ENCODE measurements at places on chromosomes 3 and 15.

- DNase-seq = no peak
Measured at GRCh38 chr3:94593526-94594150, 530.8 kb downstream of the NSUN3 start.

DNA sequence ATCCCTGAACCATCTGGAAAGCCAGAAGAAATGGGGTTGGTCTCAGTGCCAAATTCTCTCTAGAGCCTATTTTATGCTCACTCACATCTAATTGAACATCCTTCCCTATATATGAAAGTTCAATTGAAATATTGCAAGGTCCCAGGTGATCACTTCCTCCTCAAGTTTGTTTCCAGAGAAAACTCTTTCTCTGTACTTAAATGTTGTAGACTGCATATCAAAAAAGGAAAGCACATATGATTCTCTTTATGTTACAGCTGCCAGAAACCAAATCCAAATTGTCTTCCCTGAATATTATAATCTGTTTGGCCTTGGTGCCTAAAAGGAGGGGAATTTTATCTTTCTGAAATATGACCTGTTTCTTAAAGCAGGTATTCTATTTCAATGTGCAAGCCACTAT is 93.3 kb downstream of the SHOX2 start:
- DNase-seq = no peak

GRCh38 chr3:116930786-116931185 is 221.2 kb downstream of the TUSC7 start:
- no peak for DNase-seq

GRCh38 chr3:177349384-177349783 is 152.1 kb upstream of the TBL1XR1 start:
- no peak for DNase-seq

GRCh38 chr3:18099611-18100010 is 325.5 kb downstream of the SATB1 start:
- no peak for DNase-seq

DNA sequence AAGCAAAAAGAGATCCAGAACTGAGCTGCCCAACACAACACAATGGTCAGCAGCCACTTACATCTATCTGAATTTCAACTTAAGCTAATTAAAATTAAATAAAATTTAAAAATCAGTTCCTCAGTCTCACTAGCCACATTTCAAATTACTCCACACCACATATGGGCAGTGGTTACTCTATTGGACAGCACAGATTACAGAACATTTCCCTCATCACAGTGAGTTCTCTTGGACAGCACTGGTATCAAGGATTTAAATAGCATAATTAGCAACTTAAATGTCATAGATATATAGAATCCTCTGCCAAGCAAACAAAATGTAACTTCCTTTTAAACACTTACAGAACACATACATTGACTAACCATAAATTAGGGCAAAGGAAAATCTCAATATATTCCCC is 64.4 kb downstream of the KBTBD12 start:
- no peak for DNase-seq

GRCh38 chr3:63949005-63949404 is 36.8 kb upstream of the SCAANT1 start:
- DNase-seq = no peak

GRCh38 chr3:112709911-112710310 is 69.0 kb upstream of the CCDC80 start:
- DNase-seq = no peak

GRCh38 chr15:50735156-50735555 is 30.4 kb downstream of the SPPL2A start:
- DNase-seq = no peak

GRCh38 chr15:95168951-95169431 is 937.6 kb downstream of the MCTP2 start:
- DNase-seq = no peak

GRCh38 chr3:40770061-40770460 is 245.3 kb downstream of the ZNF621 start:
- no peak for DNase-seq

DNA sequence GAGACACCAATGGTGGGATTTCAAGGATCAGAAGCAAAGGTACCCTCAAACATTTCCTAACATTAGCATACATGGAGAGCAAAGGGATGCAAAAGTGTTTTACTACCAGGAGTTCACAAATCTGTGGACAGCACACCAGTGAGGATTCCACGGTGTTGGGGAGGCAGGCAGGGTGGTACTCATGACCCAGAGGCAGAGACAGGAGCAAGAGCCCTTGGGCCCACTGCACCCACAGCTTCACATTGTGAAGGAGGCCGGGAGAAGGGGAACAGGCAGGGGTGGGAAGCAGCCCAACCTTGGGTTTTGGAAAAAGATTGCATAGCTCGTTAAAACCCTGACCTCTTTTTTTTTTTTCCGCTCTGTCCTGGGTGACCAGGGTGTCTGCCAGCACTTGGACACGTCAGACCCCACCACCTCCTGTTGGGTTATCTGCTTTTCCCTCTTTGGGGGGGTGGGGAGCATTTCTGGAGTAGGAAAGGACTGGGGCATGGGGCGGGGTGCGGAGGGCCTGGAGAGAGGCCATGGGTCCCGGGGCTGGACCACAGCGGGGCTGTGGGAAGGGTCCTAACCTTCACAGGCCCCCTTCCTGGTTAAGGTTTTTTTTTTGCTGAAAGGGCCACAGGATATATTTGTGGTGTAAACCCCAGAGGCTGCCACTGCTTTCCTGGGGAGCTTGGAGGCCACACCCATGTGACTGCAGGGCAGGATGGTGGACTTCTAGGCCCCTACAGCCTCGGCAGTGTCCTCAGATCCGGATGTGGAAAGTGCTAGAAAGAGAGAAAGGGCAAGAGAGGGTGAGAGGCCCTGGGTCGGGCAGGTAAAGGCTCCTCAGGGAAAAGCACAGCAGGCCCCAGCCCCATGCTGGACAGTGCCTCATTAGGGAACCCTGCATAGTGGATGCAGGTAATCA is 12.5 kb downstream of the SH2D7 start:
- DNase-seq = no peak

DNA sequence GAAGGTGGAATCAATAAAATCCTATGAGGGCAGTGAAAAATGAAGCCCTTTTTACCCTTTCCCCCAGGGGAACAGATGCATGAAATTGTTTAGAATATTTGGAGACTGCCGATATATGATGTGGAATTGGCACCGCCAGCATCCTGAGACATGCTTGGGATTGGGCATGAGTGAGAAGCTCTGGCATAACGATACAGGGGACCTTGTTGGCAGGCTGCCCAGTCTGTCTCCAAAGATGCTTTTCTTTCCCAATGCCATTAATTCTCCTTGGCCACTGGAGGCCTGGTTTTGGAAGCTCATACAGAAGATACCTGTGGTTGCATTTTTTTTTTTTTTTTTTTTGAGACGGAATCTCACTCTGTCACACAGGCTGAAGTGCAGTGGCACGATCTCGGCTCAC is 800.6 kb upstream of the LMCD1 start:
- DNase-seq = no peak

- no peak for DNase-seq
Measured at GRCh38 chr3:129346695-129347457, 68.2 kb downstream of the HMCES start.

GRCh38 chr3:78799681-78800080 is 968.1 kb downstream of the ROBO1 start:
- no peak for DNase-seq

DNA sequence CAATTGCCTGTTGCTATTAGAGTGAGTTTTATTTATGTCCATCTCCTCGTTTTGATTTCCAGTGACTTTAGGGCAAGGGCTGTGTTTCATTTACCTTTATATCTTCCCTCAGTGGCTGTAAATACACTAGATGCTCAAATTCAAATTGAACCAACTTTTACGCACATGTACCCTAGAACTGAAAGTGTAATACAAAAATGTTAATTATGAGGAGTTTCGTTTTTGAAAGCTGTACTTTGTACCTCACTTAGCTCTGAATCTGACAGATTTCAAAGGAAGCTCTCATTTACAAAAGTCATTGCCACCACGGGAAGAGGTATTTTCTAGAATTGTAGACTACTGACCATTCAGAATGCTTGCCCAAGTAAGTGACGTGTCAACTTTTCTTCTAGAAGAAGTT is 264.4 kb downstream of the MECOM start:
- DNase-seq = no peak

GRCh38 chr3:77247061-77247460 is 207.2 kb downstream of the ROBO2 start:
- no peak for DNase-seq

- DNase-seq = no peak
Measured at GRCh38 chr3:158649791-158650190, 5.5 kb downstream of the GFM1 start.

DNA sequence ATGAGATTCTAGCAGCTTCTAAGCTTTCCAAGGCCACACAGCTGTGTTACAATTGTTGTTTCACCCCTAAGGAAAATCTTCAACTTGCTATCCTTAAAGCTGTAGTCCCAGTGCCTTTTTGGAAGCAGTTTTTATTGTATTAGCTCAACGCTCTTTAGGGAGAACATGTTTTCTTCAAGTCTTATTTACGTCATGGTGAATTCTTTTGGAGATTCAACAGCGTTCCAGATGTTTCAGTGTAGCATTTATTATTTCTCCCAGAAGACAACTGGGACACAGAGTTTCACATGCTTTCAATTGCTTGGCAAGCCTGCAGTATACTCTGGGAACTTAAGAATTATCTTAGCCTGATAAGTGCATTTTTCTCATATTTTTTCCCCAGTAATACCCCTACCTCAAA is 888.3 kb downstream of the PLOD2 start:
- DNase-seq = no peak

DNA sequence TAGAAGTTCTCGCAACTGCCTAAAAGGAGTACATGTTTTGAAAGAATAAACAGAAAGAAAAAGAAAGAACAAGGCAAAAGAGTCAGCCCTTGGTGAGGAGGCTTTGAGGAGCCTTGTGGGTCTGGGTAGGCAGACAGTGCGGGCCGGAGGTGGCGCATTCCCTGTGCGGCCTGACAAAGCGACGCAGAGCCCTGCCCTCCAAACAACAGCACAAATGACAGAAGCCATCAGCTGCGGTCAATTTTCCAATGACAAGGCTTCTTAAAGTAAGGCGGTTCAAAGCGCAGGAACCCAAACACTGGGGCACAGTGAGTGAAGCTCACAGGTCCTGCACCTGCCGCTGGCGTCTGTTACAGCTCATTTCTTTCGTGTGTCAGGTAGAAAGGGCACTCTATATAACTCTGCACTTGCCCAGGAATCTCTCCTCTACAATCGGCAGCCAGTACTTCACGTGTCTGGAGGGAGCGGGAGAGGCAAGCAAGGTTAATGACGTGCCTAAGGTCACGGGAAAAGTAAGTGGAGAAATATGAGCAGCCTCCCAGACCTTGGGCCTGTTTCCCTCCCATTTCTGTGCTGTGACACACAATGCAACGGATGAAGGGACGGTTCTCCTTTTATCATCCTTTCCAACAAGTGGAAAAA is 178.1 kb downstream of the OPA1 start:
- no peak for DNase-seq

GRCh38 chr3:123834631-123835030 is 49.5 kb downstream of the MYLK start:
- no peak for DNase-seq

DNA sequence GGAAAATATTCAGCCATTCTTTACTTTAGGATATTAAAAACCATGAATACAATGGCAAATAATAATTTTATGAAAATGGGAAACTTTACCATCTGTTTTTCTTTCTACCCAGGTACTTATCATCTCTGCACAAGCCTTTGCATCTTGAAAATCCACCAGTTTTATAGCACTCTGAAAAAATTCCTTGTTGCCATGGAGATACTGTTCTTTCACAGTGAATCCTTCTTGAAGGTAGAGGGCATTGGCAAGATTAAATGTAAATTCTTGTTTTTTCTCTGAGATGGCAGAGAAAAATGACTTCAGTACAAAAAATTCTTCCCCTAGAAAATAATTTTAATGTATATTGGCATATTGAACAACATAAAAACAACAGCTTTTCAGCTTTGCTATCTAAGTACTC is 6.9 kb downstream of the SERPINI2 start:
- DNase-seq = no peak

GRCh38 chr3:125433611-125434041 is 58.5 kb upstream of the ZNF148 start:
- no peak for DNase-seq

GRCh38 chr3:158788446-158788845 is 13.4 kb upstream of the MFSD1 start:
- no peak for DNase-seq

- no peak for DNase-seq
Measured at GRCh38 chr15:63474810-63475316, 29.5 kb upstream of the USP3 start.

DNA sequence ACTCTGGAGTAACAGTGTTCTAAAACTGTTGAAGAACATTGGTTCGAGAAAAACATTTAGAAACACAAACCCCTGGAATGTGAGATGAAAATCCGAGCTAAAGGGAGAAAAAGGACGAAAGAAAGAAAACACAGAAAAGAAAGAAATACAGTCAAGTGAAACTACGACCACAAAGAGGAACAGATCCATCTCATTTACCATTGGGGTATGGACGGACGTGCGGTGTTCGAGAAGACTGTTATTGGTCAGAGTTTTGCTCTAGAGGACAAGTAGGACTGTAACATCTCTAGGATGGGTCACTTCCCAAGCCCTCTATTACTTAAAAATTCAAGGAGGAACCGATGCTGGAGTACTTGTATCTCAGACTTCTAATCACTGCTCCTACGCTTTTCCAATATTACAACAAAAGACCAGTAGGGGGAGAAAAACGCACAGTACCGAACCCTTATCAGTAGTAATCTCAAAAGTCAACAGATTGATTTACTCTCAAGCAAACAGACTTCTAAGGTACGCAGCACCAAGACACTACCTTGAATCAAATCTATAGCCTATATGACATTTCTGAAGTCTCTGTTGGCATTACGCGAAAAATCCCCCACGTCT is 1.1 kb upstream of the PIK3CA start:
- DNase-seq = no peak

GRCh38 chr15:36507458-36507857 is 72.0 kb upstream of the CDIN1 start:
- no peak for DNase-seq

- DNase-seq = no peak
Measured at GRCh38 chr3:10160925-10161324, 3.8 kb upstream of the IRAK2 start.

DNA sequence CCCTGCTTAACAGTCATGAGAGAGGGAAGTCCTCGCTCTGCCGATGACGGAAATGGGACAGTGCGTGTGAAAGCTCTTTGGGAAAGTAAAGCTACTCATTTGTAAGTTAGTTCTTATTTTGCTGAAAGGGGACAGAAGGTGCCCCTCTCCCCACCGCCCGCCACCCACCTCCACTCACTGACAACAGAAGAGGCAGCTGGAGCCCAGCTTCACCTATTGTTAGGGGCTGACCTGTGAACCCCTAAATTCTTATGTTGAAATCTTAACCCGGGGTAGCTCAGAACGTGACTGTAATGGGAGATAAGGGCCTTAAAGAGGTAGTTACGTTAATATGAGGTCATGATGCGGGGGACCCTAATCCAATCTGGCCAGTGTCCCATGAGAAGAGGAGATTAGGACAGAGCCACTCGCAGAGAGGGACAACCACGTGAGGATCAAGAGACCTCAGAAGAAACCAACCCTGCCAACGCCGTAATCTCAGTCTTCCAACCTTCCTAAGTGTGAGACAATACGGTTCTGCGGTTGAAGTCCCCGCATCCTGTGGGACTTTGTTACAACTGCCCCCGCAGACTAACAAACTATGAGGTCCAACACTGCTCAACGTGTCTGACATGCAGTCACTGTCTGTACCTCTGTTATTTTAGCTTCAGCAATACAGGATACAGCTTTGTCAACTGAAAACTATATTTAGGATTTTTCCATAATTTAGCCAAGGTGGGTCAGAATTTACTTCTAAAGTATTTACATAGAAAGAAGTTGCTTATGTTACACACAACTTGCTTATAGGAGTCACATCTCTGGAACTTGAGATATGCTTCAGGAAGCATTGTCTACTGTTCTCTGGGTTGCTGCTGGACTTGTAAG is 51.7 kb downstream of the PCSK6 start:
- DNase-seq = no peak
